ENCODE measurements at places on chromosomes 5 and 9.
A peak's percentile ranks its signal among the peaks of the same experiment; 100 is the strongest.

GRCh38 chr5:137737349-137738131 is 1.7 kb upstream of the KLHL3 start:
- DNase-seq, result no peak

- no peak for DNase-seq
These were observed 217.7 kb upstream of the EDIL3 start for GRCh38 chr5:84602371-84602771.

DNA sequence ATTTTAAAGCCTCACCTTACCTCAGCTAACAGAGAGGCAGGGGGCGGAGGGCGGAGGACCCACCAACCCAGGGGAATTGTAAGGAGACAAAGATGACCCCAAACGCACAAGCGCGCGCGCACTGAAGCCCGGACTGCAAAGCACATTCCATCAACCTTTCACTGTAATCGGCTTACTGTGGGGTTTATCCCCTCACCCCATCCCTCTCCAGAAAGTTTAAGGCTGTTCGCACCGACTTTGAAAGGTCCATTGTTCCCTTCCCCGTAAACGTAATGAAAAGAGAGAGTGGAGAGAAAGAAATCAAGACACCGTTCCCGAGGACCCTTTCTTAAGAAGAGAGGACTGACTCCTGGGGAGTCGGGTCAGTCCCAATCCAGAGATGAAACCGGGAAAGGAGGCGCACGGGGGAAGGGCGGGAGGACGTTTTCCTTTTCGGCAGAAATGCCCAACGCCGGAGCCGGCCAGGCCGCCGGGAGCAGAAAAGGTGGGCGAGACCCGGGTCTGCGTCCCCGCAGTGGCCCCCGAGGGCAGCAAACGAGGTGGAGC is 464 bp downstream of the CEMIP2 start:
- DNase-seq, result peak; percentile 11

DNA sequence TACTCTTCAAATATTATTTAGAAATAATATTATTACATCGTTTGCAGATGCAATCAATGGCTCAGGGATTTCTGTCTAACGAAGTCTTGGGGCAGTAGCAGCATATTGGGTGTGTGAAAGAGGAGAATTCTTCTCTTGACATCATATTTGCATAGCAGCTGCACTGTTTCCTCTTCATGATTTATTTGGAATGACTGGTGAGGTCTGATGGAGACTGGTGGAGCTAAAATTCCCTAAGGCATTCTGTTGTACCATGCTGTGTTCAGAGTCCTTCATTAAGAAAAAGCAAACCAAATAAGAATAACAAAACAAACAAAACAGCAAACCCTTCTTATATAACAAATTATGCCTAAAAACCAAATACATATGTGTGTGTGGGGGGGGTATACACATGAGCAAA is 177.6 kb downstream of the DIRAS2 start:
- no peak for DNase-seq

DNA sequence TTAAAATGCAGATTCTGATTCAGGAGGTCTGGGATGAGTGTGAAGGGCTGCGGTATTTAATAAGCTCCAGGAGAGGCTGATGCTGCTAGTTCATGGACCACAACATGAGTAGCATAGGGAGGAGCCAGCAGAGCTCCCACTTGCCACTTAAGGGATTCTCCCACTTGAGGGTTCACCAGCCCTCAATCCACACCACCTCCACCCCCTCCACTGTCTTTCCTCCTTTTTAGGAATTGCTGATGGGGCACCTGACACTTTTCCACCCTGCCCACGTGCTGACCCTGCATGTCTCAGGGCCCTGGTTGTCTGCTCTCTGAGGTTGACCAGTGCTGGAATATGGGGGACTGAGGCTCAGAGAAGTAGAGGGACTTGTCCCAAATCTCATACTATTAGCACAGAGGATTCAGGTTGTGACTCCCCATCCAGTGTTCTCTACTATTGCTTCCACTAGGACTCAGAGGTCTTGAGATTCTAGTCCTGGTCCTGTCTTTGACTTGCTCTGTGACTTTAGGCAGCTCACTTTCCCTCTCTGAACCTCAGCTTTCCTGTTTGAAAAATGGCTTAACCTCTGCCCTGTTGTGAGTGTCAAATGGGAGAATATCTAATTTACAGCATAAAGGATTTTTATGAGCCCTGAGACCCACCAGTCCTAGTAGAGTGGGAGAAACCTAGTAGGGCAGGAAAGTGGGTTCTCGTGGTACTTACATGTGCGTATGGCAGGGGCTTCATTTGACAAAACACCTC is 72.9 kb downstream of the PPARGC1B start:
- DNase-seq, result no peak

- peak; percentile 45 for DNase-seq
These were observed at the start of gene LARP1 for GRCh38 chr5:154755361-154756008. Gene LARP1, plus strand, starts transcription at chr5:154755377. Its CDS starts 381 bp downstream, at chr5:154755758.

DNA sequence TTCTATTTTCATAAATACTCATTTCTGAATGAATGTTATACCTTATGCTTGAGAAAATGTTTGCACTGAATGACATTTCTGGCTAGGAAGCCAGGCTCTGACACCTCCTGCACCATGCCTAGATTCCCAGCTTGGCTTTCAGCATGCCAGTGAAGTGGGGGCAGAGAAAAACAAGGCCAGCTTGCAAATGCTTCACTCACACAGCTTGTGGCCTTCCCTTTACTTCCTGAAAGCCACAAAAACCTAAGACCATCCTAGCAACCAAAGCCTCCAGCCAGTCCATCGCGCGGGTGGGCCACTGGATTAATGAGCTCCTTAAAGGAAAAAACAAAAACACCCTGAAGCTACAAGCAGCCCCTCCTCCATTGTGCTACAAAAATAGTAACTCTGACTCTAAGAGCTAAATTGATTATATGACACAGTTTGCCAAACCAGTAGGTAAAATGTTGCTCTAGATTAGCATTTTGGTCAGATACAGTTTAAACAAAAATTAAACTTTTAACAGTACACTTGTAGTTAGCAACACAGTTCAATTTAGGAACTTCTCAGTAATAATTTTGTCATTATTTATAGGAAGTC is 159.9 kb downstream of the TSSK1B start:
- DNase-seq, result no peak

GRCh38 chr5:1550287-1551076 is 26.7 kb upstream of the LPCAT1 start:
- no peak for DNase-seq

DNA sequence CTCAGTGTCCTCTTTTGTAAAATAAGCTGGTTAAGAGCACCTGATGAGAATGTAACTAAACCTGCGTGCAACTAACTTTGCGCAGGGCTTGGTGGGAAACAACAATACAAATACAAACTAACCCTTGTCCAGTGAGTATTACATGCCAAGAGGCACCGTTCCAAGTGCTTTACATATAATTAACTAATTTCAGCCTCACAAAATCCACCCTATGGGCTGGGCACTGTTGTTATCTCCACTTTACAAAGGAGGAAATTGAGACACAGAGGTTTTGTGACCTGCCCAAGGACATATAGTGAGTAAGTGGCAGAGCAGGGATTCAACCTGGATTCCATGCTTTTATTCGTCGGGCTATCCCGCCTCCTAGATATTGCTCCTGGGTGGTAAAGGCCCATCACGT is 26.2 kb upstream of the TNIP1 start:
- DNase-seq, result no peak

- no peak for DNase-seq
These were observed 32.1 kb downstream of the NCS1 start for GRCh38 chr9:130204341-130204740.

- no peak for DNase-seq
These were observed 85.5 kb upstream of the CTSL start for GRCh38 chr9:87640385-87640795.

DNA sequence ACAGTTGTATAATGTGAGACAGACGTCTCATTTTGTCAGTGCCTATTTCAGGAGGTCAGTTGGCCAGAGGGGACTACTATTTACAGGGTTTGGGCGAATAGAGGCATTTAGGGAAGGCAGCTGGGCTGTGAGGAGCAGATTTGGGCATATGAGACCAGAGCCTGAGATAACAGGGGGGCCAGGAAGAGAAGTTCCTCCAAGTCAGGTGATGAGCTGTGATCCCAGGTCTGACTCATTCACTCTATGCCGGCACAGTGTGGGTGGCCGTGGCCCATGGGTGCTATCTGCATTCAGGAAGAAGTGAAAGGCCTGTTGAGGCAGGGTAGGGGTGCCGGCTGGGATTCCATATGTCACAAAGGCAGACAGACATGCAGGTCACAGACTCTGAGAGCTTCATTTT is 142.8 kb downstream of the PDZD2 start:
- DNase-seq, result no peak

GRCh38 chr9:22170990-22171670 is 162.0 kb upstream of the CDKN2B start:
- DNase-seq, result no peak

Measured in T47D (cell line).